ENCODE measurements at places on chromosomes 6 and 20. TPM values are rescaled to one million over a fixed set of nuclear protein-coding genes. Genes with fewer than 3 reads are reported as not detected.
A peak's percentile ranks its signal among the peaks of the same experiment; 100 is the strongest.

DNA sequence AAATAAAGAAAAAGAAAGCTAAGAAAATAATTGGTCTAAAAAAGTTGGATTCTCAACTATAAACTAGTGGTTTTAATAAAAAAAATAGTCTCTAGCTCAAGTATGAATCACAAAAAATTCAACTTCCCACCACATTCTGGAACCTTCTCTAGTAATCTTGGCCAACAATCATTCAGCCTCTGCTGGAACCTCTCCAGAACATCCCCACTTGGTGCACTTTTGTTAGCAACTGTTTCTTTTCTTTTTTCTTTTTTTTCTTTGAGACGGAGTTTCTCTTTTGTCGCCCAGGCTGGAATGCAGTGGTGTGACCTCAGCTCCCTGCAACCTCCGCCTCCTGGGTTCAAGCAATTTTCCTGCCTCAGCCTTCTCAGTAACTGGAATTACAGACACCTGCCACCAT is 35.7 kb downstream of the TXLNB start:
- no peak for DNase-seq

DNA sequence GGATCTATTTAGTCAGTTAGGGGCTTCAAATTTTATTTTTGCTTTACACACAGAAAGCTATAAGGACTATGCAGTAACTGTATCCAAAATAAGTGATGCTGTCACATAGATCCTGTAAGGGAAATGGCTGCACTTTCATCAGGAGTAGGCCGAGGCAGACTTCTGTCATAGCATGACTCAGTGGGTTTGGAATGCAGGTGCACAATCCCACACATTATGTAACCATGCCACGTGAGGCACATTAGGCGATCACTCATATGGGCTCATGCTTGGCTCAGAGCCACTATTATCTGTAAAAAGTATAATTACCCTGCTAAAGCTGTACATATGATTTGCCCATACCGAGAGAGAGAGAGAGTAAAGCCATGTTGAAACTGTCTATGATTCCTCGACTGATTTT is 1189.4 kb upstream of the EYS start:
- no peak for DNase-seq

DNA sequence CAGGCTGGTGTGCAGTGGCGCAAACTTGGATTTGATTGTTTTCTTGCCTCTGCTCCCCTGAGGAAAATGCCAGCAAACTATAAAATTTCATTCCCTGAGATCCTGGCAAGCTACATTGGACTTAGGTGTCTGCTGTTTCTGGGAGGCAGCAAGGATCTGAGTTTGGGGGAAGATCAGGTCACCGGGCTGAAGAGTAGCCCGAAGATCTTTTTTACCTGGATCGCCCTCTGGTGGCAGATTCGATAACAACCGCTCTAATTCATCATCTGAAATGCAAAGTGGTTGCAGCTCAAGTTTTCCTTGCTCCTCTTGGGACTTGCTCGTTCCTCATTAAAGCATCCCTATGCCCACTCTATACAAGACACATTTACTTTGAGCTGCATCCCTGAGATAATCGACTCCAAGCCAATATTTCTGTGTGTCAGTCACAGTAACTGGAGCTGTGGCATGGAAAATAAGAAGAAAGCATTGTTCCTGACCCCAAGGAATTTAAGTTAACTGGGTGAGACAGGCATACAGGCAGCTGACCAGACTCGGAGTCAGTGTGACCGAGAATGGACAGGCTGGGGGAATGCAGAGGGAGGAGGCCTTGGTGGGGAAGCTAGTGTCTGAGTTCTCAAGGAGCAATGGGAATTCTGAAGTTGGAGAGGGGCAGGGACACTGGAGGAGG is 131.8 kb upstream of the PROKR2 start:
- peak; percentile 52 for DNase-seq

The FILIP1 gene
- not detected for total RNA-seq

The DAAM2 gene
- total RNA-seq: not detected

The C20orf202 gene
- not detected for total RNA-seq

Measured in CD8-positive, alpha-beta T cell (primary cell).